Esophagus squamous epithelium (tissue), 5 donors: ENCODE measurements at places on chromosomes 5 and 9. TPM values are rescaled to one million over a fixed set of nuclear protein-coding genes. Genes with fewer than 3 reads are reported as not detected.

DNA sequence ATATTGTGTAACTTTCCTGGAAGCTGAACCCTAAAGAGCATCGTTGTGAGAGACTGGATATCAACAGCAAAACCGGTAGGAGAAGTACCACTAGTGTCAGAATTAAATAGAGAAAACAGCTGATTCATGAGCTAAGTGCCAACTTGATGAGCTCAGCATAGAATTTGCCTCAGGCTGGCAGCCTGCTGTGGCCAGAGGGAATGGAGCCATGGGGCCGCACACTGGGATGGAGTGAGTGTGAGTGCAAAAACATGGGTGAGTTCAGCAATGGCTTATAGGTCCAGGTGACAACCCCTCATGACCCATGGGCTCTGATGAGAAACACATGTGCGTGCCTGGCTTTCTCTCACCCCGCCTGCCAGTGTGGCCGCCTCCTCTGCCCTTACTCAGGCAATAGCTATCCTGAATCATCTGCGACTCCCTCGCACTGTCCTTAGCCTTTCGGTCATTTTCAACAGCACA, 25.4 kb downstream of the ADAMTS16 start:
- no peak for DNase-seq

- no peak for DNase-seq
Observed at GRCh38 chr5:159854916-159855315, 61.4 kb upstream of the ADRA1B start.

GRCh38 chr9:75892216-75892911, 1.9 kb downstream of the PCSK5 start:
- no peak for DNase-seq

- no peak for DNase-seq
Observed at GRCh38 chr5:148005788-148006520, 57.8 kb upstream of the SPINK5 start.

- no peak for DNase-seq
Observed at GRCh38 chr9:125847735-125848134, 100.6 kb downstream of the PBX3 start.

GRCh38 chr9:744046-744712, 97.3 kb upstream of the DMRT1 start:
- no peak for DNase-seq

- DNase-seq = no peak
Observed at GRCh38 chr5:14322437-14323187, 179.5 kb downstream of the TRIO start.

GRCh38 chr5:7759257-7759871, 91.6 kb downstream of the CFAP90 start:
- DNase-seq = no peak

DNA sequence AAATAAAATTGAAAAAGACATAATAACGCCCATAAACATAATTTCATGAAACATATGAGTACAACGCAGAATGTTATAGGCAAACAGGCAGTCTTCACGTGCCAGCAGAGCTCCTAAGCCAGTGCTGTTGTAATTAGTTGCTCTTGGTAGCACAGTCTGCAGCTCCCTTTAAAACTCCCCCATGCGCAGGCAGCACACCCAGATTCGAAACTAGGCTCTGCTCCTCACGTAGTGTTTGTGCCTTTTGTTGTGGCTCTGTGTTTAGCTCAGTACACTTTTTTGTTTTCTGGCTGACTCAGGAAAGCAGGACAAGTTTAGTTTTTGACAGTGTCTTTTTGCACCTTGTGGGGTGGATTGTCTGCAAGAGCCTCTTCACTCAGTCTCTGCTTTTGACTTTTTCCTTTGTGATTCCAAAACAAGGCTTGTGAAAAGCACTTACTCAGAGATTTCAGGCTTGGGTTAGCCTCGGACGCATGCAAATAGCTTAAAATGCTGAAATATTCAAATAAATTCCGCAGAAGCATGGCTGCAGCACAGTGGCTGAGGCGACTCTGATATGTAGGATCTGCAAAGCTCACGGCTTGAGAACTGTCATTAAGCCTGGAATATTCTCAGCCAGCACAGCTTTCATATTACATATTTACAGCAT, 113.6 kb downstream of the IRX1 start:
- no peak for DNase-seq

DNA sequence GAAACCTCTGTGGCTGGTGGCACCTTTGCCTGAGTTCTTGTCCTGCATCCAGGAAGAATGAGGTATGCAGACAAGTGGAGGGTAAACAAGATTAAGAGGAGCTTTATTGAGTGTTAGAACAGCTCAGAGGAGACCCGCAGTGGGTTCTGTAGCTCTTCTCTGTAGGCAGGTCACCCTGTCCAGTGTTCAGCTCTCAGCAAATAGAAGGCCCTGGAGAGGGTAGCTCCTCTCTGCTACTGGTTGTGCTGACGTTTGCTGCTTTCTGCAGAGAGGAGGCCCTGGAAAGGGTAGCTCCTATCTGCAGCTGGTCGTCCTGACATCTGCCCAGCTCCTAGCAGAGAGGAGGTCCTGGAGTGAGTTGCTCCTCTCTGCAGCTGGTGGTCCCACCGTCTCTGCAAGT, 96.8 kb upstream of the CCDC112 start:
- DNase-seq = no peak

GRCh38 chr5:159210210-159210661, 883 bp upstream of the RNF145 start:
- no peak for DNase-seq

- DNase-seq = no peak
Observed at GRCh38 chr9:125513668-125514413, 193.2 kb downstream of the MAPKAP1 start.

GRCh38 chr9:70988551-70988950, 132.9 kb downstream of the TRPM3 start:
- DNase-seq = no peak

- no peak for DNase-seq
Observed at GRCh38 chr9:129816501-129817435, 7.2 kb downstream of the TOR1A start.

DNA sequence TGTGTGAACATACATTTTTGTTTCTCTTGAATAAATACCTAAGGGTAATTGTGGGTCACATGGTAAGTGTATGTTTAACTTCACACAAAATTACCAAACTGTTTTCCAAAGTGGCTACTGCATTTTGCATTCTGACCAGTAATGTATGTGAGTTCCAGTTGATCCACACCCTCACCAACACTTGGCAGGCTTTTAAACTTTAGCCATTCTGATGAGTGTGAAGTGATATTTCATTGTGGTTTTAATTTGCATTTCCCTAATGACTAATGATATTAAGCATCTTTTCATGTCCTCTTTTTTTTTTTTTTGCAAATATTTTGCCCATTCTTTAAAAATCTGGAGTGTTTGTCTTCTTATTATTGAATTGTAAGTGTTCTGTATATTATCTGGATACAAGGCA, 53.5 kb upstream of the MAST4 start:
- no peak for DNase-seq

GRCh38 chr5:107553117-107553555, 117.6 kb downstream of the EFNA5 start:
- no peak for DNase-seq

- no peak for DNase-seq
Observed at GRCh38 chr5:14443671-14444093, 137.9 kb upstream of the OTULINL start.

DNA sequence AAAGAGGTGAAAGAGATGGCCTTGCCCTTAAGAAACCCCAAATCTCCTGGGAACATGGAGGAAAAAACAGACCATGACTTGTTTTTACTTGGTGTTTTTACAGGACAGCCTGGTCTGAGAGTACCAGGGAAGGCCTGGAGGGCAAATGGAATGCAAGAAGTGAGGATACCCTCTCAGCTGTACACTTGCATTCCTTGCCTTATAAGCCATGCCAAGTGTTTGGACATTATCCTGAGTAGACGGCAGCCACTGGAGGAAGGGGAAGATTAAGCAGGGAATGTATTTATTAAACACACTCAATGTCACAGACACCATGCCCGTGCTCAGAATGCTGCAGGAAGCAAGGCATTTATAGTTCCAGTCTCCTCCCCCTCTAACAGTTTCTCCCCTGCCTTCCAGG, 581.4 kb downstream of the CDK5RAP2 start:
- no peak for DNase-seq

- DNase-seq = no peak
Observed at GRCh38 chr5:59025734-59026133, 442.9 kb downstream of the RAB3C start.

GRCh38 chr5:158384535-158385481, 525.9 kb upstream of the CLINT1 start:
- no peak for DNase-seq

GRCh38 chr5:89458332-89458656, 575.3 kb upstream of the MEF2C start:
- DNase-seq = no peak

DNA sequence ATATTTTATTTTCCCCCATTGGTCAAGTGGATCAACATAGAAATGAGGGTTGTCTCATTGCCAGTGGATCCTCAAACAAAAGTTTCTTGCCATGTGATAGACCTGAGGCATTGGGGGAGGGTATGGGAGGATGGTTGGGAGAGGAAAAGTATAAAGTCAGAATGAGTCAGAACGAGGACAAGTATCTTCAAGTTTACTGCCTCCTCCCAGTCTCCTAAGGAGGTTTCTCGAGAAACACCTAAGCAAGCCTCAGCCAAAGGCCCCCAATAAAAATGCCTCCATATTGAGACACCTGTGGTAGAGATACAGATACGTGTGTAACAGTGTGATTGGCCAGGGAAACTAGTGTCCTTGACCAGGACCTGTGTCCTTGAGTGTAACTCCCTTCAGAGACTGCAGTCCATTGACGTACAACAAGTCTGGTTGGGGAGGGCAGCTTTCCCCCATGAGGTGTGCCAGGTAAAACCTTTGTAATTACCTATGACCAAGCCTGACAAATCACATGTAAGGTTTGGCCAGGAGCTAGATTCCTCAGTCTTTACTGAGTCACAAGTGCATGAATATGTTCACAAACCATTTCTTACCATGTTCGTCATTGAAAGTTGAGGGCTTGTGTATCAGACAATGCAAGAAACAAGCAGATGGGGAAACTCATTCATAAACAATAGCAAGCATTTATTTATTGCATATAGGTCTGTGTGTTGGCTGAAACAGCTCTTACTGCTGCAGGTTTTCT, 198.6 kb upstream of the SH3GL2 start:
- DNase-seq = no peak

GRCh38 chr9:122228568-122229484, at the start of gene LHX6:
LHX6 (minus strand) TSS chr9:122228957; CDS start chr9:122228740, 217 bp downstream.
- DNase-seq = no peak

GRCh38 chr9:15606643-15607472, 54.0 kb downstream of the CCDC171 start:
- DNase-seq = no peak

DNA sequence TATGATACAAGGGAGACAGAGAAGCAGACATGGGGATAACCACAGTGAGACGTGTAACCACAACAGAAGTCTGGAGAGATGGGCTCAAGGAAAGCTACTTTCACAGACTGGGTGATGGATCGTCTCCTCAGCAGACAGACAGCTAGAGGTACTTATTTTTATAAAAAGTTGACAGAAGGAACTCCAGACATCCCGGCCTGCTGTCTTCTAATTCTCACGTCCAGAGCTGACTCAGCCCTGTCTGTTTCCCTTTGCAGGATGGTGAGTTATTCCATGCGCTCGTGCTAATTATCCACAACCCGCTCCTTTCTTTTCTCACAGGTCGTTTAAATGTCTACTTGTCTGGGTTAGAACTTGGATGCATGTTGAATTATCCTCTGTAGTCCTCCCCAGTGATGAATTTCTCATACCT, 304.5 kb downstream of the CWC27 start:
- DNase-seq = no peak

GRCh38 chr9:131735238-131736128, 4.4 kb downstream of the RAPGEF1 start:
- no peak for DNase-seq

DNA sequence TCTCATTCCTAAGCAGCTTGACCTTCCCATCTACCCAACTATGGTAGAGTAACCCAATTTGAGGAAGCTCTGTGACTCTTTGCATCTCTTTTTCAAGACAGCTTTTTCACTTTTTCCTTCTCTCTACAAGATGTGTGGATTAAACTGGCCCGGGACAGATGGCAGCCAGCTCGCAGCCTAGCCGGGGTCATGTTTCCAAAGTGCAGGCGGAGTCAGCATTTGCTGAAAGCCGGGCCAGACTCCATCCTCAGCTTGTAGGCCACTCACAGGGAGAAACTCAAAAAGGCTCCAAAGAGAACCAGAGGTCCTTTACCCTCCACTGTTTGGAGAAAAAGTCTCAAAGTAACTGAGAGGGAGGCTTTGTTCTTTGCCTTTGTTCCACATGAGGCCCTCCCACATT, 286.8 kb upstream of the PANK3 start:
- no peak for DNase-seq

DNA sequence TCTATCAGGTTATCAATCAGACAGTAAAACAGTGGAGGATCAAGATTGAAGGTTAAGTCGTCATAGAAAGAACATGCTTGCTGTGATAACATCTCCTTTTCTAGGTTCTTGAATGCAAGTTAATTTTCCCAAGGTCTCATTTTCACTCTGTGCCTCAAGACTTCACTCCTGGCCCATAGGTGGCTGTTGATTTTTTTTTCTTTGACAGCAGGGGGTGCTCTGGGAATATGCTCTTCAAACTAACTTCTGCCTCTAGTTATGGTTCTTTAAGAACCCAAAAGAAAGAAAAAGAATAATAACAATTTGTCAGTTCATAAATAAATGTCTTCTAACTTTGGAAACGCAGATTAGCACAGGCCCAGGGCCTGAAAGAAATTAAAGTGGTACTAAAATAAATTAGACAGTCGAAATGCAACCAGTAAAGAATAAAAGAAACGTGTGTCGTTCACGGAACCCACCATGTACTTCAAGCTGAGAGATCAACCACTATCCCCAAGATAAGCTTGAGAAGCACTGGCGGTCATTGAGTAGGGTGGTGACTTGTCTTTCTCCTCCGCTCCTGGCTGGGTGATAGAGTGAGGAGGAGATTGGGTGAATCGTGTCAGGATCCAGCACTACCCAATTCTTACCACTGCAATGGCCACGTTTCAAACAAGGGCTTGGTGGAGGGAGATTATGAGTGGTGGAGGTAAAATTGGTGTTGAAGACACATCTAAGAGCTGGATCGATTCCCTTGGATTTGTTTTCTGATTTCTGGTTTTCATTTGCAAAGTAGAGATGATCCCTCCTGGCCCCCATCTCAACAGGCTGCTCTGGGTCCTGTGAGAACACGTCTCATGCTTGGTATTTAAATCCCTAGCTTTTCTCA, 93.4 kb upstream of the IRX4 start:
- DNase-seq = no peak

PAEP gene
- total RNA-seq = not detected

CPLANE1 gene
- total RNA-seq = 8.0 TPM

CAAP1 gene
- total RNA-seq = 9.6 TPM

ARSK gene
- total RNA-seq = 4.4 TPM

ZNG1C gene
- 14.9 TPM for total RNA-seq

PCDHGA11 gene
- total RNA-seq = 4.2 TPM

GARNL3 gene
- total RNA-seq = 8.0 TPM

PLCXD3 gene
- total RNA-seq = 0.94 TPM

PCDH1 gene
- total RNA-seq = 51.3 TPM

SPATA31E1 gene
- not detected for total RNA-seq
